ENCODE measurements at places on chromosomes 6 and 20.

DNA sequence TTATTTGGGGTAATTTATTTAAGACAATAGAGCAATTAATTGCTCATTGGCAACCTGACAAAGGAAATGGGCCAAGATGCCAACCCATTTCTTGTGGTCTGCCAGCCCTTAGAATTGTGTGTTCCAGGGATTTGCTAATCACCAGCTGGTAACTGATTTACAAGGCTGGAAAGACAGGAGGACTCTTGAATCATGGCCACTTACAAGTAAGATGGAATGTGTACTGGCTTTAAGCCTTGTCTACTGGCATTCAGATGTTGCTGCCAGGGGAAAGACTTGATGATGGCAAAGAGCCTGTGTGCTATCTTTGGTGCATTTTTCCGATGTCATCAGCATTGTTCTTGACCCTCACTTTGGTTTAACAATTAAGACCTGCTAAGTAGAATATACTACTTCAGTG is 91.0 kb downstream of the BCKDHB start:
- peak; percentile 53 for DNase-seq

GRCh38 chr6:108114841-108115597 is 40.5 kb upstream of the OSTM1 start:
- DNase-seq: peak; percentile 48

- no peak for DNase-seq
Observed at GRCh38 chr6:134419716-134420115, 101.8 kb upstream of the SGK1 start.

DNA sequence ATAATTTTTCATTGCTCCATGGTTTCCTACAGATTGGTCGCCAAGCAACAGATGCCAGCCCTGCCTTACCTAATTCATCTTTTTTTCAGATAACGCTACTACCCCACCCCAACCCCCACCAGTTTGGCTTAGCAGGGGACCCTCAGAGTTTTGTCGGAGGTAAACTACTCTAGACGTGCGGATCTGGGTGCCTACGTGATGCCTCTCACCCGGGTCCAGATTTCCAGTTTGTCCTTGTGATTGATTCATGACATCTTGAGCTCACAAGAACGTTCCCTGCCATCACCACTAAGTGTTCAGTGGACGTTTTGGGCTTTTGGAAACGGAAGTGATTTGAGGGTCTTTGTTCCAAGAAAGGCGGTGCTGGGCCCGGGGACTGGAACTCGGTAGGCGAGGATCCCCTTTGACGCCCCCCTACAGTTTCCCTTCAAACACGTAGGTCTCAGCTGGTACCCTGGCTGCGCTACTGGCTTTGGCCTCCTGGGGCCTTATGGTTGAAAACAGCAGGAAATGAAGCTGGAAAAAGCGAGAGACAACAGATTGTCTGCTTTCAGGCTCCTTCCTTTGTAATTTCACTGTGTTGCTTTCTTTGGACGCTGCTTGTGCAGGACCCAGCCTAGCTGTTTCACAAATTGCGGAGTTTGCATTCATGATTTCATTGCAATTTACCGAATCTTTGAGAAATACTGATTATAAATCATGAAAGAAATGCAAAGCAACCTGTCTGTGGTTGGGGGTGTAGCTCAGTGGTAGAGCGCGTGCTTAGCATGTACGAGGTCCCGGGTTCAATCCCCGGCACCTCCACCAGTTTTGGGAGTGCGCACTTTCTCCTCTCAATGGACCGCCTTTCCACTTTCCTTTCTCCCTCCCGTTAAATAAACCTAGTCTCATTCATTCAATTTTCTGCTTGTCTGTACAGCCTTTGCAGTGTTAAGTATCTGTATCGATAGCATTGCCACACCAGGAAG is 81.0 kb downstream of the GPX5 start:
- DNase-seq: peak; percentile 81

DNA sequence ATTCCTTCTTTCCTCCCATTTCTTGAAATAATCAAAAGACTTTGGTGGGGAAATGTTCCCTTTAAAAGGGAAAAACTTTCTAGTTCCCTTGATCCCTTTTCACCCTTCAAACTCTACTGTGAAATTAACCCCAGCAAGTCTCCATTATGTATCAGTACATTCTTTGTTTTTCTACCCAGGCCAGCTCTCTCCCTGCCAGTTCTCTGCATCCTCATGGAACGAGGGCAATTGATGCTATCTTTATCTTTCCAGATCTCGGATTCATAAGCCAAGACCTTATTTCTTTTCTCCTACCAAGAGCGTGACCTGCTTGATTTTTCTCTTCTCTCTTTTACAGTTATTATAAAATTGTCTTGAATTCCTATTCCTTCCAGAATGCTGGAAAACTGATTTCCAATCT is 75.8 kb downstream of the ADGRB3 start:
- DNase-seq: no peak
